ENCODE measurements at places on chromosomes 12 and 14.

DNA sequence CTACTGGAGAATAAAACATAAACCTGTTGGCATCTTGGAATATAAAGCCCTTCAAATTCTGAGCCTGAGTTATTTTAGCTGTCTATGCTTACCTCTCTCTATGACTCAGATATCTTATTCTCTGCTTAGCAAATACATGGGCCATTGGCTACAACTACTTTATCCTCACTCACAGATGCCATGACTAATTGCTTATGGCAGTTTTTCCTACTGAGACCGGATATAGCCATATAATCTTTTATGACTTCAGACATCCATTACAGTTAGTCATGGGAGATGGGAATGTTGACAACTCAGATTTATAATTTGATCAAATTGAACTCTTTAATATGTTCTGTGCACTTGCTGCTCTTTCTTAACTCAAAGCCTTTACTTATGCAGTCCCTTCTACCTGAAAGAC lies 502.4 kb upstream of the ATP2B1 start:
- no peak for DNase-seq

GRCh38 chr12:109734219-109735000 lies 20.8 kb downstream of the FAM222A start:
- DNase-seq = peak; percentile 45

GRCh38 chr12:132159555-132160003 lies 15.3 kb downstream of the NOC4L start:
- DNase-seq = no peak

- DNase-seq = no peak
Measured at GRCh38 chr12:27576667-27577347, 52.8 kb downstream of the PPFIBP1 start.

DNA sequence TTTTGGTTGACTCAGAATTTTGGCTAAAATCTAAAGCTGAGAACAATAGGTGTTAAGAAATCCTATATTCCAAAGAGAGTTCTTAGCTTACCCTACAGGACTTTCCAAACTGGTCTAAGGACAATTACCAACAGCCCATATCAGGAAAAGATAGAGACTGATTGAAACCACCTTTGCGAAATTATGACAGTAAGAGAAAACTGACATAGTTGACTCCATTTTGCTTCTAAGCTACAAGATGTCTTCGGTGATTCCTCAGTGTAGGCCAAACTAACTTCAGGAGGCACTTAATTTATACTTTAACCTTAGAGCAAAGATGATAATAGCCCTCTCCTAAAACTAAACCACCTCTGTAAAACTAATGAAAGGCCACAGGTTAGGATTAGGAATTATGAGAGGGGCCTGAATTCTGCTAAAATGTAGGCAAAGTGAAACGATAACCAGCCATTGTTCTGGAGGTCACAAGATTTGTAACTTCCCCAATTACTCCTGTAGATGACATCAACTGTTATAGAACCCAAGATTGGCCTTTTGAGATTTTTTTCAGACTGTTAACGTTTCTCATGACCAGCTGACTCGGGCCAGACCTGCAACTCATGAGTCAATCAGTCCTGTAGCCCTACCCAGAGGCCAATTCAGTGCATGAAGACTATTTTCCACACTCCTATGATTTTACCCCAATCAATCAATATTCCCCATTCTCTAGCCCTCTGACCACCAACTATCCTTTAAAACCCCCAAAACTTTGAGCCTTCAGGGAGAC lies 43.0 kb downstream of the KLRG1 start:
- no peak for DNase-seq
